GM12878 (cell line): ENCODE measurements at places on chromosomes 13 and 19.
A peak's percentile ranks its signal among the peaks of the same experiment; 100 is the strongest.

DNA sequence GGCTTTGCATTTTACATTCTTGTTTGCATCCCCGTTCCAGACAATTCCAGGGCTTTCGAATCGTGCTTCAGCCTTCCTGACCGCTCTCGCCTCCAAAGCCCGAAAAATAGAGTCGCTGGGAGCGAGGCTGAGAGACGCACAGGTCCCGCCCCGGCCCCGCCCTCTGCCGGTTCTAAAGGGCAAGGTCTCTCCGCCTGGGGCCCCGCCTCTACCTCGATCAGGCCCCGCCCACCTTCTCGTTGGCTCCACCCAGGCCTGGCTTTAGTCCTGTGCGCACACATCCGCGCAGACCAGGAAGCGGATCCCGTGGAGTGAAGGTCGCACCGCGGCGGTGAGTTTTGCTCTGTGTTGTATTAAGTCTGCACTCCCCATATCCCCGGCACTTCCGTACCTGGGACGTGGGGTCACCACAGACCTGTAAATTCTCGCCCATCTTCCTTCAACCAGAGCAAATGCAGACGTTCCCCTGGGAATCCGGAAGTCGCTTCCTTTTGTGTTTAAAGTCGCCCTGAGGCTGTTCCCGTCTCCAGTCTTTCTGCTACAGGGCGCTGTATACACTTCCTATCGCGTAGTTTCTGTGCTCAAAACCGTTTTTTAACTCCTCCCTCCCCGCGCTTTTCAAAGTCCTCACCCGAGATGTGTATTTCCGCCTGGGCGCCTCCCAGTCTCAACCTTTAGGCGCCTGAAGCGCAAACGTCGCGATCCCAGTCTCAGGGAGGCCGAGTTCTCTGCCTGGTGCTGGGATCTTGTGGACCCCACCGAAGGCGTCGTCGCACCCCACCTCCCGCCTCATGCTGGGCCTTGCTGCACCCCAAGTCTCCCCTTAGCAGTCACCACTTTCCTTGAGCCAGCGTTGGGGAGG lies at the start of gene ZNF701:
Gene ZNF701 (plus strand): TSS at position 288 of the 862 bp plus-strand sequence. CDS start 3,861 bp downstream, outside the sequence.
- peak; percentile 72 for DNase-seq

DNA sequence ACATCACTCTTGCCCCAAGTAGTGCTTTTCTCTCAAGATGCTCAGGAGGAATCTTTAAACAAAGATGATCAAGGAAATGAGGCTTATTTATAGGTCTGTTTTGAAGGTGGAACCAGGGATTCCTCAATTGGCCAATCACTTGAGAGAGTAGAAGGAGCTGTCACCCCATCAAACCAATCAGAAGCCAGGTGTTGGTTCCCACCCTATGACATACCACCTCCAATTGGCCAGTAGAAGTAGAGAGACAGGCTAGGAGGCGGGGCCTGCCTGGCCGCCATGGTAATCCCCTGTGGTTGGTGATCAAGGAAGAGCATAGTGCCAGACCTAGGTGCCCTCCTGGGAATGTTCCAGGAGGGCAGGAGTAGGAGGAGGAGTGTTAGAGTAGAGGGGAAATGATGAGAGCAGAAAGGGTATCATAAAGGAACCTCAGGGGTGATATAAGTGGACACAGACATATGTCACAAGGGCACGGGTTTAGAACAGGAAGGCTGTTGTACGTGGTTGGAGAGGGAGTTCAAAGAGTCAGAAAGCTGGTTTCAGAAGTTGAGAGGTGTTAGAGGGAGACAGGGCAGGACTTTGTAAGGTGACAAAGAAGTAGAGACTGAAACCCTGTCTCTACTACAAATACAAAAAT lies 10.5 kb downstream of the PMIS2 start:
- peak; percentile 51 for DNase-seq

GRCh38 chr13:103694471-103694870 lies 628.3 kb upstream of the SLC10A2 start:
- DNase-seq = no peak

DNA sequence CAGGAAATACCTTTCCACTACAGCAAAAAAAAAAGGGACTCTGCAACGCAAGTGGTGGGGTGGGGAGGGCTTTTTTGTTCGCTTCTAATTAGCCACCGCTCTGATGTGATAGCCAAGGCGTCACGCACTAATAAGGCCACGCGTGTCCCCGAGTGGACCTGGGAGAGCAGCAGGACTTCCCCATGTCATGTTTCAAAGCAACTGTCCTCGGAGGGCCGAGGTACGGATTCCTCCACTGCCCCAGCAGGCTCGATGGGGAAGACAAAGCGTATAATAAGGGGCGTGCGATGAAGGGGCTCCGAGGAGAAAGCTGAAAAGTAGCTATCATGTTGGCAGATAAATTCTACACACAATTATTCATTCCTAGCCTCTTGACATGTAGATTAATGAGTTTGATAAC lies 179.7 kb upstream of the ZNF507 start:
- no peak for DNase-seq

GRCh38 chr19:52200044-52200443 lies 10.2 kb downstream of the PPP2R1A start:
- no peak for DNase-seq

- no peak for DNase-seq
These were observed 1.7 kb downstream of the PDX1 start for GRCh38 chr13:27921421-27921960.
